Ascending aorta (tissue), 2 donors: ENCODE measurements at places on chromosomes 6 and 20.
A peak's percentile ranks its signal among the peaks of the same experiment; 100 is the strongest.

- DNase-seq: no peak
- no peaks in the 10 kb centered on the region for H3K4me1 ChIP-seq
- H3K27ac ChIP-seq: no peak overlapping the region
- H3K4me3 ChIP-seq: no peak overlapping the region
- no peaks in the 10 kb centered on the region for H3K36me3 ChIP-seq
- H3K27me3 ChIP-seq: no peaks in the 10 kb centered on the region
Measured at GRCh38 chr6:11500008-11500407, 37.5 kb upstream of the TMEM170B start.

- H3K27ac ChIP-seq: no peak overlapping the region
- no peaks in the 10 kb centered on the region for H3K36me3 ChIP-seq
- DNase-seq: no peak
- no peaks in the 10 kb centered on the region for H3K27me3 ChIP-seq
- no peak overlapping the region for H3K4me3 ChIP-seq
Measured at GRCh38 chr6:168054765-168055560, 24.0 kb downstream of the FRMD1 start.

- H3K36me3 ChIP-seq: no peaks in the 10 kb centered on the region
- no peak overlapping the region for H3K4me3 ChIP-seq
- no peak for DNase-seq
- H3K27ac ChIP-seq: no peak overlapping the region
Measured at GRCh38 chr20:23127506-23128279, 41.6 kb upstream of the CD93 start.

- H3K36me3 ChIP-seq: peaks cover 65% of the 10 kb centered on the region
- H3K27ac ChIP-seq: no peak overlapping the region
- no peaks in the 10 kb centered on the region for H3K4me1 ChIP-seq
- DNase-seq: no peak
- H3K4me3 ChIP-seq: no peak overlapping the region
- no peaks in the 10 kb centered on the region for H3K27me3 ChIP-seq
Measured at GRCh38 chr6:170362121-170362520, 55.6 kb downstream of the FAM120B start.

GRCh38 chr20:36334281-36335205, 28.4 kb downstream of the DLGAP4 start:
- H3K36me3 ChIP-seq: no peaks in the 10 kb centered on the region
- peaks cover 3% of the 10 kb centered on the region for H3K27me3 ChIP-seq
- H3K27ac ChIP-seq: no peak overlapping the region
- DNase-seq: no peak
- H3K4me1 ChIP-seq: no peaks in the 10 kb centered on the region

GRCh38 chr6:129455126-129455769, 254.7 kb downstream of the ARHGAP18 start:
- H3K27ac ChIP-seq: no peak overlapping the region
- no peaks in the 10 kb centered on the region for H3K27me3 ChIP-seq
- no peak overlapping the region for H3K4me3 ChIP-seq

DNA sequence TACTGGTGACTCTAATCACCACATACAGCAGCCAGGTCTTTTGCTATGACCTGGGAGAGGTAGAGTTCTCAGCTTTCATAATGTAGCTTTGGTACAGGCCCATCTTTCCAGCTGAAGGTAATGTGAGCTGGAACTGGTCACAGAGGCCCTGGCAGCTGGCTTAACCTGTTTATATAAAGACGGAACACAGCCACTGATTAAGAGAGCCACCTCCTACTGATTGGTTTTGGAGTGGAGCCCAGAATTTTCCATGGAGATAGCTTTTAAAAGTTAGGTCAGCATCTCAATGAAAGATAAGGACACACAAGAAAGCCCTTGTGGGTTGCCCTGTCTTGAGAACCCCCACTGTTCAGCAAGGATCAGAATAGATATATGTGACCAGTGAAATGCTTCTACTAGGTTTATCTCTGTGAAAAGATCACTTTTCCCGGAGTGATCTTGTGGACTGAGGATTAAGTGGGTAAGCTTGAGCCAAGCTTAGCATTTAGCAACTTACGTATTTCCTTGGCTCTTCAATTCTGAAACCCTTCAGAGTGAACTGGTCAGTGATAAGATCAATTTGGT, 213.7 kb upstream of the CITED2 start:
- H3K4me1 ChIP-seq: no peaks in the 10 kb centered on the region
- no peaks in the 10 kb centered on the region for H3K27me3 ChIP-seq
- no peaks in the 10 kb centered on the region for H3K36me3 ChIP-seq

DNA sequence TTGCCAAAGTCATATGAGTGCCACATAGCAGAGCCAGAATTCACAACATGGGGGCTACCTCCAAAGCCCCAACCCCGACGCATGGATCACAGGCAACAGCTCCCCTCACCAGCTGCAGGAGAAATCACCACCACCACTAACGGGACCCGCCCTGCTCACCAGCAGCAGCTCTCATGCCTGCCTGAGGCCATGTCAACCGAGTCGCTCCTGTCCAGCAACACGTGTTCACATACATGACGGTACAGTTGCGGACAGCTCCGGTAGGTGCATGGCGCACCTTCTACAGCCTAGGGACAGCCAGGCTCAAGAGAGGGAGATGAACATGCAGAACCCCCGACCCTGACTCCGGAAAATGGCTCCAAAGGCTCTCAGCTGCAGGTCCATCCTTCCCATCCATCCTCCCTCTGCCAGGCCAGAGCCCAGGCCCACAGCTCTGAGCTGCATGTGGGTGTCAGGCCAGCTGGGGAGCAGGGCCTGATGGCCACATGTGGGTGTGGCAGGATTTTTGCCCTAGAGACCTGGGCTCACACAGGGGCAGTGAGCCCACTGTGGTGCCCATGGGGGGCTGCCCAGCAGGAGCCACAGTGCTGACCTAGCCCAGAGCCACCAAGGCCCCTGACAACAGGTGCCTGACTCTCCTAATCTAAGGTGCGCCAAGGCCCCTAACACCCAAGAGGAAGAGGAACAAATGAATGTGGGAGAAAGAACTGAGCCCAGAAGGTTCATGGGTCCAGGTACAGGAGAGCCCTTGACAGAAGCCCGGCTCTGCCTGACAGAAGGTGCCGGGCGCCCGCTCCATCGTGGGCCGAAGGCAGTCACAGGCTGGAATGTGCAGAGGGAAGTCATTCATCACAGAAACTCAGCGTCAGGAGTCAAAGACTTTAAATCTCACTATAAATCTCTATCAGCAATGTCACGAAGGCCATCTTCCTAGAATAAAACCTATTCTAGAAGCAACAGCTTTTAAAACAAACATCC, 10.5 kb downstream of the RPS6KA2 start:
- H3K4me3 ChIP-seq: no peak overlapping the region
- peaks cover 4% of the 10 kb centered on the region for H3K36me3 ChIP-seq
- H3K4me1 ChIP-seq: peaks cover 9% of the 10 kb centered on the region
- no peaks in the 10 kb centered on the region for H3K27me3 ChIP-seq

DNA sequence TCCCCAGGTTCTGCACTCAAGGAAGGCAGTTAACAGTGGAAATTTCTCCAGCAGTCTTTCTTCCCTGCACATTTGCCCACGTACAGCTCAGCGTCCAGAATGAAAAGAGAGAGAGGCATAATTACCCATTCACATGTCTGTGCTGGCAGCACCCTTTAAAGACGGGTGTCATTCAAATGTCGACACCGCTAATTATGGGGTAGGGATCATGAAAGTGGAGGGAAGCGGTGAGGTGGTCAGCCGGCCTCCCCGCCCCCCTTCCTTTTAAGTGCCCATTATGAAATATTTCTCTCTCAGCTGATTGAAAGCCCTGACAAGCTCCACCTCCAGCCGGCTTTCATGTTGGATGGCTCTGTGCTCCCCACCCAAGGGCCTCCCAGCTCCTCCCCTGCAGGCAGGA, 246.1 kb downstream of the BMP7 start:
- H3K36me3 ChIP-seq: no peaks in the 10 kb centered on the region
- no peak for DNase-seq
- H3K4me3 ChIP-seq: no peak overlapping the region
- no peak overlapping the region for H3K27ac ChIP-seq
- H3K27me3 ChIP-seq: no peaks in the 10 kb centered on the region

DNA sequence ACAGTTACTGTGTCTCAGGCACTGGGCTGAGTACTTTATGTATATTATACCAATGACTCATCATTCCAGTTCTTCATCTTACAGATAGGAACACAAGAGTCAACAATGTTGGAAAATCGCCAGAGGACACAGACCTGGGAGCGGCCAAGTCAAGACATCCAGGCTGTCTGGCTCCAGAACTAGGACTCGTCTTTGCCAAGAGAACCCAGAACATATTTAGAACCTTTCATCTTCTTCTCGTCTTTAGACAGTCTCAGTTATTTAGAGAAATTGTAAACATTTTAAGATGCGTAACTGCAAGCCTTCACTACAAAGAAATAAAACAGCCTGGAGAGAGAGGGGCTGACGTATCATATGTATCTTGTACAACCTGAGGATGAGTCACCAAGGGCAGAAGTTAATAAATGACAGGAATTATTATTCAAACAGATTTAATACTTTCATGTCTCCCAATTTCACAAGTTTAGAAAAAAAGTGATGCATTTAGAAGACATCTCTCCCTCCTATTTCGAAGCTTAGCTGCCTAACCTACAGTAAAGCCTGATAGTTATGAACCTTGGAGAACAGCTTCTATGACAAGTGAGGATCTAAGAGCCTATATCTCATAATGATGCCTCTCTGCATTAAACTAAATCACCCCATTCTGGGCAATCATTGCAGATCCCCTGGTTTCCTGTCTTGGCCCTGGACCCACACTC, 43.4 kb downstream of the SLC22A3 start:
- no peaks in the 10 kb centered on the region for H3K27me3 ChIP-seq
- no peak overlapping the region for H3K4me3 ChIP-seq
- no peak for DNase-seq
- H3K4me1 ChIP-seq: peaks cover 12% of the 10 kb centered on the region

DNA sequence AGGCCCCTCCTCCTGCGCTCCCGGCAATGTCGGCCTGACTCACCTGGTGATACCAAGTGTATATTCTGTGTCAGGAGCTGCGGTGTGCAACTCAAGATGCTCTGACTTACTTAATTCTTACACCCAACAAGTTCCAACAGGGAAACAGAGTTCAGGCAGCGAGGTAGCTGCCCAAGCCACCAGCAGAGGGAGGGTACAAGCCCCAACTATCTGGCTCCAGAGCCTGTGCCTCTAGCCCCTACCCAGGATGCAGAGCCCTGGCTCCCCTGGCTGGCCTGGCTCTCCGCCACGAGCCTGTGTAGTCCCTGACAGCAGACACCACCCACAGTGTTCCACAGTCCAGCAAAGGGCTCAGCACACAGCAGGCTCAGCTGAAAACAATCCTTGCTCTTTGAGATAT, 34.9 kb downstream of the C20orf203 start:
- H3K27me3 ChIP-seq: no peaks in the 10 kb centered on the region
- H3K4me1 ChIP-seq: no peaks in the 10 kb centered on the region
- no peaks in the 10 kb centered on the region for H3K36me3 ChIP-seq
- no peak overlapping the region for H3K27ac ChIP-seq
- no peak for DNase-seq

GRCh38 chr6:146965110-146965689, 239.0 kb upstream of the STXBP5 start:
- no peaks in the 10 kb centered on the region for H3K4me1 ChIP-seq
- H3K27me3 ChIP-seq: no peaks in the 10 kb centered on the region
- H3K4me3 ChIP-seq: no peak overlapping the region
- no peak overlapping the region for H3K27ac ChIP-seq
- H3K36me3 ChIP-seq: no peaks in the 10 kb centered on the region

DNA sequence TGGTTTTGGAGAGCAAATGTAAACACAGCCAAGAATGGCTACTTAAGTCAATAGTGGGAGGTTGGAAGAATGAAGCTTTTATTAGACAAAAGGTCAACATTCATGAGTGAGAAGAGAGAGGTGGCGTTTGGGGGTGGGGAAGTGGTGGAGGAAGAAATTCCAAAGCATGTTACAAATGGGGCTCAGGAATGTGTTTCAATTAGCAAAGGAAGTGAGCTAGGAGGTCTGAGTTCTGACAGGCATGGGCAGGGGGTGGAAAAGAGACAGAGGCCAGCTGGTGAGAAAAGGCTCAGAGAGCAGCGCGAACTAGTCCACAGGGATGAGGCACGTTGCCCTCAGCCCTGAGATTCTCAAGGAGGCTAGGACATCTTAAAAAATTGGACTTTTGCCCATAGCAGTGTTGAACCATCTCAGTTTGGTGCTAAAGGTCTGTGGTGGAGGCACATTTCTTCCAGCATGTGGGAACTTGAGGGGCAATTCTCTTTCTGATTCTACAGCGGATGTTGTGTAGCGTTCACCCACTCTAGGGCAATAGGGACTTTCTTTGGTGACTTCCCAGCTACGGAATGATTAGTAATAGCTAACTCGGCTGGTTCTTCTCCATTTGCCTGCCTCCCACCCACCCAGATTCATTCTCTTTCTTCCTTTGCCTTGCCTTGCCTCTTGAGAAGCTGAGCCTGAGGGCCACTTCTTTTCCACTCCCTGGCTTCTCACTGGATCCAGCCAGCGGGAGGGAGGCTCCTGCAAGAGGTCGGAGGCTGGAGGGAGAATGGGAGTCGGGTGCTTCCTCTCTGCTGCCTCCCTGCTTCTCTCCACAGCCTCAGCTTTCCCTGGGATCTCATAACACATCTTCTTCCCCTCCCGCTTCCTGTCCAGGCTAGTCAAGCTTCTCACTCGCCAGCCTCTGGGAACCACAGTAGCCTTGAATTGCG, 45.1 kb upstream of the NEDD9 start:
- H3K27ac ChIP-seq: peak overlapping the region; percentile 67
- no peak for DNase-seq
- no peaks in the 10 kb centered on the region for H3K36me3 ChIP-seq
- H3K27me3 ChIP-seq: no peaks in the 10 kb centered on the region
- H3K4me1 ChIP-seq: peaks cover 17% of the 10 kb centered on the region
- no peak overlapping the region for H3K4me3 ChIP-seq

- H3K36me3 ChIP-seq: no peaks in the 10 kb centered on the region
- no peak overlapping the region for H3K27ac ChIP-seq
- no peak overlapping the region for H3K4me3 ChIP-seq
- H3K27me3 ChIP-seq: no peaks in the 10 kb centered on the region
- DNase-seq: no peak
Measured at GRCh38 chr20:43040427-43040826, 149.3 kb downstream of the PTPRT start.

DNA sequence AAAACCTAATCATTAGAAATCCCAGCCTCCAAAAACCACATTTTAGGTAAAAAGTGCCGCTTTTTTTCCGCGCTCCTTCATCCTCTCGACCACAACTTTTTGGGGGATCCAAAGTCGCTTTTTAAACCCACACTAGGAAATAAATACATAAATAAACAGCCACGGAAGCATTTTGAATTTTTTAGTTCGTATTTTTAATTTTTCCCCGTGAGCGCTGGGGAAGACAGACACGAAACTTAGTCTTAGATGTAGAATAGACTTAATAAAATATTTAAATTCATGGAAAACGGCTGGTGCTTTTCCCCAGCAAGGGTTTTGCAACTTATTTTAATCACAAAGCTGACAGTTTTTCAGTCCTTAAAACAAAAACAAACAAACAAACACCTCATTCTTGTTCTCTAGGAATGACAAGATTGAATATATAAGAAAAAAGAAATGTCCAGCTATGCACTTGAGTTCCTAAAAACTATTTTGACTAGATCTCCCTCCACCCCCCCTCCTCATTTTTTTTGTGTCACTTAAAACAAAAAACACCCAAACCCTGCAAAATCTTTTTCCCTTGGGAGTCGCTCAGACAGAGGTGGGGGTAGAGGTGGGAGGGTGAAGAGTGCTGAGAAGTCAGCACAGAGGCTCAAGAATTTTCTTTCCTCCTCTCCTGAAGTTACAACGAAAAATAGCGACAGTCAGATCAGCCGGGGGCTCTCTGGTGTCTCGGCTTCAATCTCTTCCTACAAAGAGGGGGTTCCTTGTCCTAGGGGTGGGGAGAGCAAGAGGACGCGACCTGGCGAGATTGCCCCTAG, 43.4 kb upstream of the SUPT3H start:
- H3K4me3 ChIP-seq: peak overlapping the region; percentile 71
- peaks cover 5% of the 10 kb centered on the region for H3K27me3 ChIP-seq
- peaks cover 28% of the 10 kb centered on the region for H3K4me1 ChIP-seq
